Endodermal cell (in vitro differentiated cells): ENCODE measurements at places on chromosomes 1 and 21. TPM values are rescaled to one million over a fixed set of nuclear protein-coding genes. Genes with fewer than 3 reads are reported as not detected.

The VTCN1 gene
- total RNA-seq = not detected in 3 replicates

DNA sequence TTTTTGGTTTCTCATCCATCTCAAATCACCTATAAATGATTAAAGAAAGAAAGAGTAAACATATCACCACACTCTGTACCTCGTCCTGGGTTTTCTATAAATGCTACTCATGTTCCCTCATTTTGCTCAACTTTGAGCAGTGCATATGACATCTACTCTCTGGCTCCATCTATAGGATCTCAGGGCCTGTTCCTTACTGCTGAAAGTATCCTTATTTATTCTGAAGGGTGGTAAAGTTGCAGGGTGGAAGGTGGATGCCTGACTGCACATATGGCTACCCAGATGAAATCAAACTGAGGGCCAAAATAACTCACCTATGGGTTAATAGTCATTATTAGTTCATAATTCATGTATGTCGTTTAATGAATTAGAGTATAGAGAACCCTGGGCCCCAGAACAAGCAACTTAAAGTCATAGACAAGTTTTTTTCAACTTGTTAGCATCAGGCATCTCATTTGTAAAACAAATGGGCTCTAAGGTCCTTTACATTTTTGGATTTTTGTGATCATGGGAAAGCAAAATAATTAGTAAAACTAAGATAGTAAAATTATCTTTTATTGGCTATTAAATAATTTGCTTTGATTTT is 46.5 kb downstream of the NCF2 start:
- peaks cover 25% of the 10 kb centered on the region for H3K4me1 ChIP-seq
- no peaks in the 10 kb centered on the region for H3K27me3 ChIP-seq
- H3K4me3 ChIP-seq = no peak overlapping the region
- no peak overlapping the region for H3K27ac ChIP-seq

The SMIM1 gene
- total RNA-seq = 11.5 to 15.0 TPM (median 12.7 TPM) in 3 replicates

GRCh38 chr1:31551208-31551607 is 25.1 kb upstream of the TINAGL1 start:
- H3K4me3 ChIP-seq = no peak overlapping the region
- no peak for DNase-seq
- no peak overlapping the region for H3K27ac ChIP-seq
- no peaks in the 10 kb centered on the region for H3K27me3 ChIP-seq
- H3K4me1 ChIP-seq = no peaks in the 10 kb centered on the region
- no peaks in the 10 kb centered on the region for H3K36me3 ChIP-seq

DNA sequence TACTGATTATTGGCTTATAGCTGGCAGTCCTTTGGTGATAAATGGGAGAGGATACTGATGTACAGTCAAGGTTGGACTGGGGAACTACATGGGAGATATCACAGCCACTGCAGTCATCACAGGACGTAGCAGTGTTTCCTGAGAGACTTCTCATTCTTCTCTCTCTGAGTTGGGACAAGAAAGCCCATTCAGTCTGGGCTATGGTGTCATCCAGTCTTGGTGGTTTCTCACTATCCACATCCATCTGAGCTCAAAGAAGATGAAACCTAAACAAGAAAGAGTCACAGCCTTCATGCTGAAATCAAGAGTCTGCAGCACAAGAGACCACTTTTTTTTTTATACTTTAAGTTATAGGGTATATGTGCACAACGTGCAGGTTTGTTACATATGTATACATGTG is 12.8 kb upstream of the CD53 start:
- H3K4me1 ChIP-seq = no peaks in the 10 kb centered on the region
- H3K27ac ChIP-seq = no peak overlapping the region
- no peaks in the 10 kb centered on the region for H3K36me3 ChIP-seq
- DNase-seq = no peak
- peaks cover 18% of the 10 kb centered on the region for H3K27me3 ChIP-seq

- no peak for DNase-seq
- H3K27ac ChIP-seq = no peak overlapping the region
- peaks cover 5% of the 10 kb centered on the region for H3K36me3 ChIP-seq
Measured at GRCh38 chr1:151255381-151255780, 847 bp downstream of the PSMD4 start.

DNA sequence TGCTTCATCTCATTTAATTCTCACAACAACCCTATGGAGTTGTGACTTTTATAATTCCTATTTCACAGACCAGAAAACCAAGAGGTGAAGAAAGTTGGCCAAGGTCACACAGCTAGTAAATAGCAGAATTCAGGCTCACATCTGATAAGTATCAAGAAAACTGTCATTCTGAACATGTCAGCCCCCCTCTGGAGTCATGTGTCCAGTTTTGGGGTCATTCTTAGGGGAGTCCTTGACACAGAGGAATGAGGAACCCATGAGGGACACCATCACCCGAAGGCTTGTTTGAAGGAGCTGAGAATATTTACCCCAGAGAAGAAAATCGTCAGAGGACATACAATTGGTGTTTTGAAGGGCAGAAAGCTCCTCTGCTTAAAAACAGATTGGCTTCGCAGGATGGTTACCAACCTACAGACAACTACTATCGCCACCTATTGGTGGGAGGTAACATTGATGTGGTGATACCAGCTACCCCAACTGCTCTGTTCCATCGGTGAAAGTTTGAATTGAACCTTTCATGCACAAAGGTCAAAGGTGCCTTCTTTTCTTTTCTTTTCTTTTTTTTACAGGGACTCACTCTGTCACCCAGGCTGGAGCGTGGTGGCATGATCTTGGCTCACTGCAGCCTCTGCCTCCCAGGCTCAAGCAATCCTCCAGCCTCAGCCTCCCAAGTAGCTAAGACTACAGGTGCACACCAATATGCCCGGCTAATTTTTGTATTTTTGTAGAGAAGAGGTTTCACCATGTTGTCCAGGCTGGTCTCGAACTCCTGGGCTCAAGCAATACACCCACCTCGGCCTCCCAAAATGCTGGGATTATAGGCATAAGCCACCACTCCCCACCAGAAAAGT is 31.3 kb downstream of the NCMAP start:
- peak; percentile 65 for DNase-seq
- no peak overlapping the region for H3K4me3 ChIP-seq
- no peaks in the 10 kb centered on the region for H3K36me3 ChIP-seq
- H3K4me1 ChIP-seq = no peaks in the 10 kb centered on the region

The CD5L gene
- total RNA-seq = not detected in 3 replicates

DNA sequence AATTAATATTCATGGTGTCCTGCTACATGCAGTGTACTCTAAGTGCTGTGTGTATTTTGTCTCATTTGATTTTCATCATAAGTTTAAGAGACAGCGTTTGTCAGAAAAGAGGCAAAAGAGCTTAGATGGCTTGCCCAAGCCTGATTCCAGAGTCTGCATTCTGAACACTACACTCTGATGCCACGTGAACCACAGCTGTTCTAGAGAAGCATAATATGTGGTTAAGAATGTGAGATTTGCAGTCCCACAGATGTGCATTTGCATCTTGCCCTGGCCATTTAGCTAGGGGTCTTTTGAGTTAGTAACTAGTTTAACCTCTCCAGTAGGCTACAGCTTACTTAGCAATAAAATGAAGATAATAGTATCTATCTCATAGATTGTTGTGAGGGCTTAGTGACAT is 9.2 kb upstream of the GADD45A start:
- no peak overlapping the region for H3K4me3 ChIP-seq
- no peak for DNase-seq
- no peak overlapping the region for H3K27ac ChIP-seq
- no peaks in the 10 kb centered on the region for H3K36me3 ChIP-seq
- H3K27me3 ChIP-seq = no peaks in the 10 kb centered on the region

DNA sequence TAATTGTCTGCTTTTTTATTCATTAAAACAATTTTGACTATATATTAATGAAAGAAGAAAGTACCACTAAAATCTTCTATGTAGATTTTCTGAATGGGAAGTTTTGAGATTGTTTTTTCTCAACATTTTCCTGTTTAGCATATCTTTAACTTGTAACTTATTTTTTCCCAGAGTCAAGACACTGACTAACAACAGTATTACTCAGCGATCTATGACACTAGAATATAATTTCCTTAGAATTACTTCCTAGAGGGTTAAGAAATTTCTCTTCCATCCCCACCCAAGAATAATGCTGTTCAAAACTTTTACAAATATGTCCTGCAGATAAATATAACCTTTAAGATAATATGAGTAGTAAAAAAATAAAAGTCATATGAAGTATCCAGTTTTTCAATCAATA is 218.2 kb upstream of the NR5A2 start:
- no peaks in the 10 kb centered on the region for H3K27me3 ChIP-seq
- H3K4me3 ChIP-seq = no peak overlapping the region
- H3K36me3 ChIP-seq = no peaks in the 10 kb centered on the region
- DNase-seq = no peak
- H3K4me1 ChIP-seq = no peaks in the 10 kb centered on the region
- no peak overlapping the region for H3K27ac ChIP-seq

DNA sequence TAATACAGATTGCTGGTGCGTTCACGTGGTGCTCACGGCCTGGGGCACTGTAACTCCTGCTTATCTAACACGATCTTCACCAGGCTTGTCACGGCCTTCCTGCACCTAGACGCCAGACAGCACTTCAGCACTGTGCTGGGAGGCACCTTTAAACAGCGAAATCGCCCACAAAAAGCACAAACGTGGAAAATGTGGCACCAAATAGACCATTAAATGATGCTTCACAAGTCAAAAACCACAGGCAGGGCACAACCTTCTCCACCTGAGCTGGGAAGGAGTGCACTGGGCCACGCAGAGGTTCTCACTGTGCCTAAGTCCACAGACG is 20.0 kb downstream of the IBA57 start:
- no peak for DNase-seq
- H3K27me3 ChIP-seq = no peaks in the 10 kb centered on the region
- H3K27ac ChIP-seq = no peak overlapping the region
- H3K4me3 ChIP-seq = no peak overlapping the region
- H3K36me3 ChIP-seq = no peaks in the 10 kb centered on the region

- no peak for DNase-seq
- no peak overlapping the region for H3K27ac ChIP-seq
- H3K27me3 ChIP-seq = no peaks in the 10 kb centered on the region
- H3K36me3 ChIP-seq = no peaks in the 10 kb centered on the region
Measured at GRCh38 chr1:13760921-13761320, 60.9 kb downstream of the PRDM2 start.

The GBP7 gene
- total RNA-seq = not detected in 2 replicates

DNA sequence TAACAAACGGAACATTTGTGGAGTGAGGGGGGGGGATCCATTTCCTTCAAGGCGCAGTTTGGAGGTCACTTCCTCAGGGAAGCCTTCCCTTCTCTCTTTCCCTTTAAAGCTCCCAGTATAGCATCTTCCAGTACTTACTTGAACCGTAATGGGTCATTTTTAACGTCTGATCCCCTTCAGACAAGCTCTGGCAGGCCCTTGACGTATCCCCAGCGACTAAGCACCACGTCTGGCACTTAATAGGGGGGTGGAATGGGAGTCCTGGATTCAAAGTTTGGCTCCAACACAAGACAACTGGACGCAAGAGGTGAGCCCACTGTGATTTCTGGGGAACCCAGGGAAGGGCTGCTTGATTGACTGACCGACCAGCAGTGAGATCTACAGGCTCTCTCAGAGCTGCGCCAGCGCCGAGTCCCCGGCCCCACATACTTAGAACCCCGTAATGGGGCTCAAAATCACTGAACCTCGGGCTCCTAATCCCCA is 441 bp downstream of the YARS1 start:
- peak overlapping the region; percentile 100 for H3K4me3 ChIP-seq
- no peak for DNase-seq
- peaks cover 7% of the 10 kb centered on the region for H3K4me1 ChIP-seq
- H3K36me3 ChIP-seq = peaks cover 34% of the 10 kb centered on the region
- no peaks in the 10 kb centered on the region for H3K27me3 ChIP-seq

DNA sequence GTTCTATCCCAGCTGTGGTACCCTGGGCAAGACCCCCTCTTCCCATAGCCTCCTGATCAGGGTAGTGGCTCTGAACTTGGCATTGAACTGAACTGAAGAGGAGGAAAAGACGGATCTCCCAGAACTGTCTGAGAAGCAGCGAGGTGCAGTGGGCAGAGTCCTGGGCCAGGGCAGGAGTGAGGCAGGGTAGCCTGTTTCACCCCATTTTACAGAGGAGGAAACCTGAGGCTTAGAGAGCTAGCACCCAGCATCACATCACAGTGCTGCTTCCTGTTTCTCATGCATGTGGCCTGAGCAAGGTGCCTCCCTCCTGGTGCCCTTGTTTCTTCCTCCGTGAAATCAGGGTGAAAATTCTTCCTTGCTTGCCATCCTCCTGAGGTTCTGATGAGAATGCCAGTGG is 17.1 kb downstream of the ZNF362 start:
- DNase-seq = no peak
- no peak overlapping the region for H3K4me3 ChIP-seq
- peaks cover 27% of the 10 kb centered on the region for H3K36me3 ChIP-seq
- no peaks in the 10 kb centered on the region for H3K4me1 ChIP-seq
- no peaks in the 10 kb centered on the region for H3K27me3 ChIP-seq
